ENCODE measurements at places on chromosomes 11 and 22.
A peak's percentile ranks its signal among the peaks of the same experiment; 100 is the strongest.

DNA sequence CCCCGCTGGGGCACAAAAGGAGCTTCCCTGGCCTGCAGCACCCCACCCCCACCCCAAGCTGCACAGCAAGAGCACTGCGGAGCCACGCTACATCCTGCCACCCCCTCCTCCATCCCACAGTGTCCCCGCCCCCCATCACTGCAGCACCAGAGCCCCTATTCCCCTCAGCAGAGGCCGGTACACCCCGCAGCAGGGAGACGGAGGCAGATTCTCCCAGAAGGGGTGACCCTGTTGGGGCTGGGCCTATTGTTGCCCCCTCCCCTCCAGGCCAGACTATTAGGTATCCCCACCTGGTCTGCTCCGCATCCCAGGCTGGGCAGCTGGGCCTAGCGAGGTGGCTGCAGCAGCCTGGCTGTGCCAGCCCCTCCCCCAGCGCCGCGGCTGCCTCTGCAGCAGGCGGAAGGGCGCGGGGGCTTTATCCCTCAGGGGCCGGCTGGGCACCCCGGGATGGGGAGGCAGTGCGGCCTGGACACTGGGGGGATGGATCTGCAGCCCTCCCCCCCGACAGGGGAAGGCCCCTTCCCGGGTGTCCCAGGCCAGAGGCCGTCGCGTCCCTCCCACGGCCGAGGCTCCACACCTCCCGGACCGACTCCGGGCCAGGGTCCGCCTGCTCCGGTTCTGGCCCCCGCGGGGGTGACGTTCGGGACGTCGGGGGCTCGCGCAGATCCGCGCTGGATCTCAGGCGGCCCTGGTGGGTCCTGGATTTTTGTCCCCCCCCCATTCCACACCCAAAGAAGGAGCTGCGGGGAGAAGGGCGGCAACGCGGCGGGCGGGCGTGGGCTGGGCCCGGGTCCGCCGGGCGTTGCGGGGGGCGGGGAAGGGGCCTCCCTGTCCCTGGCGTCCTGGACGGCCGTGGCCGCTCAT lies 943 bp downstream of the DUSP8 start:
- peak; percentile 29 for DNase-seq

DNA sequence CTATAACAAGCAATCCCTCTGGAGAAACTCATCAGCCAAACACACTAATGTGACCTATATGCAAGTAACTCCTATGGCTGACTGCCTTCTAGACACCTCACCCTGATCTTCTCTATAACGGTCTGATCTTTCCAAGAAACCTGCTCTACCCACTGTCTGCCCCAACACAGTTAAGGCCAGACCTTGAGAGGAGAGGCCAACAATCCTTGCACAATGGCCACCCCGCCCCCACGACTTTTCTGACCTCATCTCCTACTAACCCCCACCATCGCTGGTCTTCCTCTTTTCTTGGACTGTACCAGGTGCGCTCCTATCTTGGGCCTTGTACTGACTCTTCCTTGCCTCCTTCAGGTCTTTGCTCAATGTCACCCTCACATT lies 12.5 kb downstream of the HIRA start:
- peak; percentile 51 for DNase-seq

- peak; percentile 74 for DNase-seq
These were observed 851 bp downstream of the PTDSS2 start for GRCh38 chr11:450809-451451.

- no peak for DNase-seq
These were observed 21.2 kb upstream of the BLID start for GRCh38 chr11:122137078-122137793.

DNA sequence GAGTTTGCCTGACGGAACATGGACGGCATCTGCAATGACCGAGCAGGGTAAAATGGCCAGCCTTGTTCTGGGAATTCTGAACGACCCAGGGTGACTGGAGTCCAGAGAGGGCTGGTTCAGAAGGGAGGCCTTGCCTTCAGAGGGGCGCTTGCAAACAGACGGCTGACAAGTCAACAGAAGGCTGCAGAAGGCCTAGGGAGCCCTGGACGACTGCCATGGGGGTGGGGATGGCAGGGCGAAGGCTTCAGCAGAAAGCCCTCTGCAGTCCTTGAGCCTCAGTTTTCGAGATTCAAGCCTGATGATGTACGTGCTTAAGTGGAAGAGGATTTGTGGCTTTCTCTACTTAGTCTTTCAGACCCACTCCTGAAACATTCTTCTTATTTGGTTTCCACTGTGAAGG lies 117.1 kb upstream of the TBCEL start:
- no peak for DNase-seq

- DNase-seq = no peak
These were observed 51.4 kb downstream of the MICAL2 start for GRCh38 chr11:12161603-12162350.

GRCh38 chr11:59963733-59964132 lies at the start of gene OOSP4A:
Gene OOSP4A (plus strand): TSS chr11:59964033. CDS start chr11:59964033, 0 bp downstream.
- no peak for DNase-seq

DNA sequence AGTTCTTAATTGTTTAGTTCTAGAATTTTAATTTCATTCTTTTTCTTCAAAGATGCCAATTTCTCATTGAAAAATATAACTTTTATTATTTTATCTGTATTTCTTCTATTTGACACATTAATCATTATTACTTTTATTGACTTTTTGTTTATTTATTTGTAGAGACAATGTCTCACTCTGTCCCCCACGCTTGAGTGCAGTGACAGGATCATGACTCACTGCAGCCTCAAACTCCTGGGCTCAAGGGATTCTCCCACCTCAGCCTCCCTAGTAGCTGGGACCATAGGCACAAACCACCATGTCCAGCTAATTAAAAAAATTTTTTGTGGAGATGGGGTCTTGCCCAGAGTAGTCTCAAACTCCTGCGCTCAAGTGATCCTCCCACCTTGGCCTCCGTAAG lies 30.3 kb upstream of the FBLN1 start:
- DNase-seq = no peak

DNA sequence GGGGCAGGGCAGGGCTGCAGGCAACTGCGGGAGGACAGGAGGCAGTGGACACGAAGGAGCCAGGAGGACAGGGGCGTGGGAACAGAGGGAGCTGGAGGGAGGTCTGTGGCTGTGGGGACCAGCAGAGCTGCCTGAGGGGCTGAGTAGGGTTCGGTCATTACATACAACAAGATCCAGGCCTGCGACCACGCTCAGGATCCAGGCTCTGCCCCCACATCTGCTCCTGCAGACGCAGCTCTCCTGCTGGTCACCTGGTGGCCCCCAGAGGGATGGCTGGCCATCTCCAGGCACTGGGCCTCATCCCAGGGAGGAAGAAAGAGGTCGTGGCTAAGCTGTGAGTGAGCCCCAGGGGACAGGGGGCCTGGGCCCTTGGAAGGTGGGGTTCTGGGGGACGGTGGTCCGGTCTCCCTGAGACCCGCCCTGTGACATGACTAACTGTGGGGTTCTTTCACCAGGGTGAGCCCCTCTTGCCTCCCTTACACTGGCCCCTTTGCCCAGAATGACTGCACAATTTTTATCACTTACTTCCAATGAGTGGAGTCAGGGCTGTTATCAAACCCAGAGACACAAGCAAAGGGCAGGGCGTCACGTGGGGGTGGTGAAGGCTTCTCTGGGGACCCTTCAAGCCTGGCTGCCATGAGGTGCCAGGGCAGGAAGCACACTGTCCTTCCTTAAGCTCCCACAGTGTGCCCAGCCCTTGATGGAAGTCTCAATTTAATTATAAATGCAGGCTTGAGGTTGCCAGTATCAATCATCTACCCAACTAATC lies 6.7 kb upstream of the APOBEC3A start:
- DNase-seq = no peak

GRCh38 chr11:72525466-72525865 lies 91.1 kb upstream of the CLPB start:
- DNase-seq = no peak

DNA sequence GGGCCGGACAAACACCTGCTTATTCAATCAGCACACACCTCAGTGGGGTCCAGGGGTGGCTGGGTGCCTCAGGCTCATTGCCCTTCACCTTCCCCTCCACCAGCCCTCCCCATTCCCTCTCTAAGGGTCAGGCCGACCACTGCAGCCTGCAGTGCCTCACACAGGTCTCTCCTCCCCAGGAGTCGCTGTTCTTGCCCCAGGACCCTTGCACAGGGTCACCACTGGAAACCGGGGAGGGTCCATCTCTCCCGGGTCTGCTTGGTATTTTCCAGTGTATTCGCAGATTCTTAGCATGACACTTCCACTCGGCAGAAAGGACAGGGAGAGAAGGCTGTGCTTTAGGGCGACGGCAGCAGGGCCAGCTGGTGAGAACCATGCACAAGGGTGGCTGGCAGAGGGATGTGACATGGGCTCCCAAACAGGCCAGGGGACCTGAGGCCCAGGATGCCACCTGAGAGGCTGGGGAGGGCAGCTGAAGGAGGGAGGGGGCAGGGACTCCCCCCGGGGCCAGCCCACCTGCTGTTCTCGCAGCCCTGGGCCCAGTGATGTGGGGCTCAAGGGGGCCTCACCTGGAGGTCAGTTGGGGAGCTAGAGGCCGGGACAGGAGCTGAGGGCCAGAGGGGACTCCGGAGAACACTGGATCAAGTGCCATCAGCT lies 16.1 kb upstream of the TBX1 start:
- no peak for DNase-seq

- DNase-seq = peak; percentile 55
These were observed 15.9 kb downstream of the FBLN1 start for GRCh38 chr22:45518580-45518991.

GRCh38 chr22:42889304-42889703 lies 32.2 kb upstream of the ARFGAP3 start:
- DNase-seq = no peak

DNA sequence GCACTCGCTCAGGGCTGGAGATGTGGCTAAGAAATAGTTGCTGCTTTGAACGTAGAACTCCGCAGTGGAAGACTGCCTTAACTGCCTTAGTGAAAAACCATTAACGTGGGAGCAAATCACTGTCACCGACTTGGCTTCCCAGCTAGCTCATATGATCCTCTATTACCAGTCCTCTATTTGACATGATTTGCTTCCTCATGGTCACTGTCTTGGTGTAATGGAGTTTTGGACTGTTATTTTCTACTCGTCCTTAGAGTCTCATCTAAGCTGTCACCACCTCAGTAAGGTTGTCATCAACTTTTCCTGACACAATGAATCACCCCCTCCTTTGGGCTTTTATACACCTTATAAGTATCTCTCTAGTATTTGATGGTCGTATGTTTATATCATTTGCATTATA lies 167.1 kb upstream of the NARS2 start:
- no peak for DNase-seq

- no peak for DNase-seq
These were observed 89.6 kb downstream of the FANCF start for GRCh38 chr11:22536071-22536470.

GRCh38 chr11:65241134-65241533 lies 20.6 kb upstream of the POLA2 start:
- no peak for DNase-seq

DNA sequence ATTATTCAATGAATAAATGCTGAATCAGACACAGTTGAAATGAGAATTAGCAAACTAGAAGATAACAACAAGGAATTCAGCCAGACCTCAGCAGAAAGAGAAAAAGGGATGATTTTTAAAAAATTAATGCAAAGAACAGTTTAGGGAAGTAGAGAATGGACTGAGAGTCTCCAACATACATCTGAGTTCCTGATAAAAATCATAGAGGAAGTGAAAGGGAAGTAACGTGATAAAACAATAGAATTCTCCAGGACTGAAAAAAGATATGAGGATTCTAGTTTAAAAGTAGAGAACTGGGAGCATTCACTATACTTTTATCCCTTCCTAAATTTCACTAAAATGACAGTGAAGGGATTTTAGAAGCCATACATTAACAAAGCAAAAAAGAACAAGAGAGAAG lies 592.0 kb downstream of the SOX6 start:
- DNase-seq = no peak

- no peak for DNase-seq
These were observed 79.9 kb downstream of the DEUP1 start for GRCh38 chr11:93410441-93410840.

- no peak for DNase-seq
These were observed 24.4 kb downstream of the SERGEF start for GRCh38 chr11:17988465-17988864.

GRCh38 chr11:107196732-107197131 lies 178.5 kb upstream of the GUCY1A2 start:
- DNase-seq = no peak

- DNase-seq = no peak
These were observed 51.4 kb downstream of the SYT9 start for GRCh38 chr11:7303146-7303545.

- DNase-seq = no peak
These were observed 142.9 kb downstream of the SNX19 start for GRCh38 chr11:130773244-130773820.

GRCh38 chr11:113615098-113615497 lies 91.0 kb downstream of the TMPRSS5 start:
- no peak for DNase-seq

DNA sequence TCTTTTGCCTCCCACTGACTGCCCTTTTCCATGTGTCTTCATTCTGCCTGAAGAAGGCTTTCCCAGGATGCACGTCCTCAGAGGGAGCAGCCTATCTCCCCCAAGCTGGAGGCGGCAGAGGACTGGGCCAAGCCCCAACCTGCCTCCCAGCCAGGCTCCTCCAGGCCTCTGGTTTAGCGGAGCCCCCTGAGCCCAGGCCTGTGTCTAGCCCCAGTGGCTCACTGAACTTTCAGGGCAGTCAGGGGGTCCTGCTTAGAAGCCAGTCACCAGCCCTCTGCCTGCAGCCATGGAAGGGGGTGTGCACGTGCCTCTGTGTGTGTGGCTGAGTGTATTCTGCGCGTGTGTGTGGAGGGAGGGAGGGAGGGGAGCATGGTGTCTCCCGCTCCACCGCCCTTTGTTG lies 10.4 kb upstream of the GRK2 start:
- DNase-seq = no peak

DNA sequence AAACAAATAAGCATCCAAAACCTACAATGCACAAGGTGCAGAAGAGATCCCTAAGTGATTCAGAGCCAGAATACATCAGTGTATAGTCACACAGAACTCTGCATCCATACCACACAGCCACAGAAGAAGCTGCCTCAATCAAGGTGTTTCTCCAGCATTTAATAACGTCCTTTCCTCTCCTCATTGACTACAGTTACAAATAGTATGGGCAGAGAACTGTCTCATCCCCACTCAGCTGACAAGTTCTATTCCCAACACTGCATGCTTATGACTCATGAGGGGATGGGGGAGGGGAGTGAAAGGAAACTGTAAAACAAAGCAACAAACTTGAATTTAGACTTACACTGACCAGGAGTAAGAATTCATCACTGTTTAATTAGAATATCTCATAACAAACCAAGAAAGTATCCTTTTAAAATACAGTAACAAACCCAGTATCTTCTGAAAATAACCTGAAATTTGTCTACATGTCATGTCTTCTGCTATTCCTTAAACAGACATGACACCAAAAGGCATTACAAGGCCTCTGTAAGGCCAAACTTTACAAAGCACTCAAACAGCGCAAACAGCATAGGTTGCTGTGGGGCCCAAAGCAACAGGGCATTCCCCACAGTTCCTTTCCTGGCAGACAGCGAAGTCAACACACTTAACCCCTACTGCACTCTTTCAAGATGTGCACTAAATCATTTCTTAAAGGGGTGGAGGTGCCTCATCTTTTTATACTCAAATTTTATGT lies 29.3 kb downstream of the CELF1 start:
- no peak for DNase-seq

Data from Right ventricle myocardium superior (tissue), 1 donor.